Upper lobe of right lung (tissue), 1 donor: ENCODE measurements at places on chromosomes 2 and 18. TPM values are rescaled to one million over a fixed set of nuclear protein-coding genes. Genes with fewer than 3 reads are reported as not detected.

Gene KCNF1
- total RNA-seq, result 0.17 TPM

Gene ANKRD62
- total RNA-seq, result 0.12 TPM

Gene IL36G
- not detected for total RNA-seq

Gene CRYGC
- not detected for total RNA-seq

Gene PID1
- 51.4 TPM for total RNA-seq

Gene SLC23A3
- 3.1 TPM for total RNA-seq

Gene EML6
- 1.4 TPM for total RNA-seq

Gene ANO7
- total RNA-seq, result 2.1 TPM

Gene MATN3
- 11.7 TPM for total RNA-seq

Gene PASK
- 15.7 TPM for total RNA-seq

Gene UXS1
- 64.8 TPM for total RNA-seq

Gene STAT4
- total RNA-seq, result 8.0 TPM

Gene GPR45
- total RNA-seq, result not detected

Gene CAMKMT
- 10.5 TPM for total RNA-seq
